Pancreas (tissue), 10 donors: ENCODE measurements at places on chromosomes 7 and 10. TPM values are rescaled to one million over a fixed set of nuclear protein-coding genes. Genes with fewer than 3 reads are reported as not detected.

The HMX2 gene
- total RNA-seq, result 0.14 TPM

The WDR91 gene
- total RNA-seq, result 18.7 TPM

The CALHM2 gene
- 1.1 TPM for total RNA-seq

The LLCFC1 gene
- not detected for total RNA-seq

DNA sequence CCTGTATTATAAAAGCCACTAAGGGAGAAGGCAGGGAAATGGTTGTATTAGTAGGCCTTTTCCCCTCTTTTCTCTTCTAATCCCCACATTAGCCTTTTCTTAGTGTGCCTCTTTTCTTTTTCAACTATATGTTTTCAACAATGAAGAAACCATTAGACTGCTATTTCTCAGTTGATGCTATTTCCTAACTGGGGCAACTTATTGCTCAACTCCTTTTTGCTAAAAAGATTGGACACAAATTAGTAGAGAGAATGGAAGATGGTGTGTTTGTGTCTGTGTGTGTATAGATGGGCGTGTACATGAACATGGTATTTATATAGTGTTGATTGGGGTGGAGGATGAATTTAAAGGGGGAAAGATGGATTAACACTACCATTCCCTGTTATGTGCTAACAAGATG, 28.4 kb downstream of the TBC1D12 start:
- DNase-seq, result no peak

DNA sequence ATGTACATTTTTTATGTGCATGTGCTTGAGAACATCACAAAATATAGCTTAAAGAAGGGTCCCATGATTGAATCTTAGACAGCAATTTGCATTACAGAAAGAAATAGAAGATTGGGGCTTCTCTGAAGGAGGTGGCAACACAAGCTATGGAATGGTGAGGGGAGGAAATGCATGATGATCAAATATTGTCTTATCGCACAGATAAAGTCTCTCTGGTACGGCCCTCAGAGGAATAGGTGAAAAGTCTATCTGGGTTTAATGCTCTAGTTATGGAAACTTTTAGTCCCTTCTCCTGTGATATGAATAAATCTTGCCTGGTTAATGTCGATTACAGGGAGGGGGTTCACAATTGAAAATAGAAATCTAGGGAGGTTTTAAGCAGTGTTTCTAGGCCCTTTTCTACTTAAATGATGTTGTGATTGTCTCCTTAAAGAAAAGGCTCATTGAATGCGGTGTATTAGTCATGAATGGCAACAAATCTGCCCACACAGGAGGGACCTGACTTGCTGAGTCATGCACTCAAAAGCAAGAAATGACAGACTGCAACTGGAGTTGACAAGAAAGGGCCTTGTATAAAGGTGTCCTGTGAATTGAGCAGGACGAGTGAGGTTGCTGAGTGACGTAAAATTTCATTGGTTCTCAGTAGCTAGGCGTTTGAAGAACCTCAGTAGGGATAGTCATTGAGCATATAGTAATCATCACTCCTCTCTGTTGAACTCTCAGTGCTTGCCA, 133.4 kb upstream of the CSTF2T start:
- no peak for DNase-seq

DNA sequence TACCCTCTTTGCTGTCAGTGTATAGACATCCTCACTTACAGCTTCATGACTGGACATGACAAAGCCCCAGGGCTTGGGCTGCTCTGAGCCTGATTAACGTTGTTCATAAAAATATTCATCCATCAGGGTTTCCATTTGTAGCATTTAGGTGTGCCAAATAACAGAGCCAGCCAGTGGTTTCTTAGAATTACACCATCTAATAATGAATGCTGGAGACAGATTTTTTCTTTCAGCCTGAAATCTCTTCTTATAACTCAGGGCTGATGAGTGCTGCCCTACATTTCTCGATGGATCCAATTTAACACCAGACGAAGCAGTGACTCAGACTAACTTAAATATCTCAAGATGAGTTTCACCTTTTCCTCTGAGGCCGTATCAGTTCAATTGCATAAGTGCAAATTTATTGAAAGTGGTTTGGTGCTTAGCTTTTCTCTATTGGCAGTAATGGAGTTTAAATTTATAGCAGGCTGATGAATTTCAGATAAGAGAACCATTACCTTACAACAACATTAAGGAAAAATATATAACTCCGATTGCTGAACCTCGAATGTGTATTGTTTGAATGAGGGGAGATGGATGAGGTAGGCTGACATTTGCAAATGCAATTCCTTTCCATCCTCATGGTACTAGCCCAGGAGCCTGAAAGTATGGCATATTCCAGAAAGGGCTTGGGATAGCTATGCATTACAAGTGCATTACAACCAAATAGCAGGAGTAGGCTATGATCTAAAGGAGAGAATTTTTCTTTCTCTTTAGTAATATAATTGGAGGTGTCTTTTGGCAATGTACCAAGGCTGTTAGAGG, 900.6 kb downstream of the KCNMA1 start:
- no peak for DNase-seq
